ENCODE measurements at places on chromosomes 4 and X. TPM values are rescaled to one million over a fixed set of nuclear protein-coding genes. Genes with fewer than 3 reads are reported as not detected.

- no peak for DNase-seq
These were observed 66.2 kb downstream of the RRAGB start for GRCh38 chrX:55783723-55784122.

DNA sequence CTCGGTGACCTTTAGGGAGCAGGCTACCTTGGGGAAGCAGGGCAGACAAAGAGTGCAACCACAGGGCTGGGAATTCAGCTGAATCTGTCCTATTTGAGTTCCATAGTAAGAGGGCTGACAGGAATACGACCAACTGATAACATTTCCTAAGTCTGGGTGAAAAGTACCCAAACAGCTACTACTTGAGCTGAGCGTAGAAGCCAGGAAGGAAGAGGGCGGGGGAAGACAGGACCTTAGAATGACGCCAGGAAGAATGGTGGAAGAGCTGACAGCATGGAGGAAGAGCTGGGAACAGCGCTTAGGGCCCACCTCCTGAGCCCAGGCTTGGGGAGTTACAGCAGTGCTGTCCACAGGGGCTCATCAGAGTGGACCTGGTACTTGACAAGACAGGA lies 14.4 kb downstream of the MECP2 start:
- no peak for DNase-seq

DNA sequence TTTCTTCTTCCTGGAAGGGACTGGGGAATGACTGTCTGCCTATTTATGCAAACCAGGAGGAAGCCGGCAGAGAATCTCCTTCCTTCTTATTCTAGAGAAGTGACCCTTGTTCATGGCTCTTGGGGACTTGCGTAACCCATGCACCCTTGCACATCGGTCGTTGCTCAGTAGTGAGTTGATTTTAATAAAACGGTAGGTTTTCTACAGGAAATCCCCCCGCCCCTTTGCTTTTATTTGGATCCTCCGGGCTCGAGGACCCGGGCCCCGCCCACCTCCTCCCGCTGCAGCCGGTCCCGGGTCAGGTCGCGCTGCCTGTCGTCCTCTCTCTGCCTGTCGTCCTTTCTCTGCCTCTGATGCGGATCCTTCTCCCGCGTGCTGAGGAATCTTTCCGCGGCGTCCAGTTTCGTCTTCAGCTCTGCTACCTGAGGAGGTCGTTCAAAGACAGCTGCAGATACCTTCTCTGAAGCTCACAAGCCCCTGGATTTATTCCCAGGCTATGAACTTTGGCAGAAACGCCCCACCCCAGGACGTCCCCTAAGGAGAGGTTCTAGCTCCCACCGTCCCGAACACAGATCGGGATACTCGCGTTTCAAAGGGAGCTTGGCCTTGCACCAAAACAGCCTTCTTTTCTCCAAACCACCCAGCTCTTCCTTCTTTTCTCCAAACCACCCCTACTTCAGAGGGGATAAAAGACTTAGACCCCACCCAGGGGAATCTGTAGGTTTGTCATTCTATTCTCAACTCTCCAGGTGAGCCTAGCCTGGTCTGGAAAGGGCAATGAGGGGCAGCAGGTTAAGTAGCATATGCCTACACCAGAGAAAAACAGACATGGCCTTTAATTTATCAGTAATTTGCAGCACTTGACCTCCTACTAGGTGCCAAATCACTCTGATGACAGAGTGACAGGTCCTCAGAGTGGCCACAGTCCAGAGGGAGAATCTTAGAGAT lies 7.0 kb downstream of the TNIP3 start:
- peak; percentile 62 for DNase-seq

- no peak for DNase-seq
These were observed 5.8 kb upstream of the DMP1 start for GRCh38 chr4:87644286-87644685.

DNA sequence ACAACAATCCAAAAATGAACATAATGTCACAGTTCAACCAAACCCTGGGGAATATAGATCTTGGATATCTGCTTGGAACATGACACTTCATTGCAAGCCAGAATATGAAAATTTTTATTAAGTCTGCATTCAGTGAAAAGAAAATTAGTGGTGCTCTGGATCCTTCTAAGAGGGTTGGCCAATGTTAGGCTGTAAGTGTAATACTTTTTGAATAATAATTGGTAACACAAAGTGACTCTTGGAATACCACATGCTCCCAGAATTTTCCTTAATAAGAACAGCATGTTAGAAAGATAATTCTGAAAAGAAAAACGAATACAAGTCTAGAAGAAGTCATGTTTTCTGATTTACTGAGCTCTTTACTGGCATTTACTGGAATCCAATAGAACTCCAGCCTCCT lies 175.8 kb downstream of the RASL11B start:
- DNase-seq, result no peak

DNA sequence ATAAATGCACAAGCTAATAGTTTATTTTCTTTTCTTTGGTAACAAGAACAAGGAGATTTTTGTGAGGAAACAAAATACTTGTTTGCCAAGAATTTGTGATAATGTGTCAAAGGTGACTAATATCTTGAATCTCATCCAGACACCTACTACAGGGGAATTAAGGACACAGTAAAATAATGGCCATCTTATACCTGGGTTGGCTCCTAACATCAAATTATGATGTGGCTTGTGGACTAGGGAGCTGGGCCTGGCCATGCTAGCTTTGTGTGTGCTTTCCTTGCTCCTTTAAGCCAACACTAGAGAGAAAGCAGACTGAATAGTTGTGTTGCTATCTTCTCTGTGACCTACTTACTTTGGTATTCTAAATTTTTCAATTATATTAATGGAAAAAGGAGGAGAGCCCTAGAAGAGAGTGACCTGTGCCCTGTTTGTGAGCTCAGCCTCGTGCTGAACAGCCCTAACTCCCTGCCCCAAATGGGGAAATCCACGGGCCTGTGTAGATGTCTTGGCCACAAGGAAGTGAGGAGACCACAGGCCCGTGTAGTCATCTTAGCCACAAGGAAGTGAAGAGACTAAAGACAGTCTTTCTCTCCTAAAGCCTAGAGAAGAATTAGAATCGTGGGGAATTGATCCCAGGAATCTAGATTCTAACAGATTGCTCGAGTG lies 23.3 kb downstream of the ARHGAP24 start:
- no peak for DNase-seq

COX7B gene
- 432 TPM for total RNA-seq

CSAG3 gene
- not detected for total RNA-seq

GRCh38 chrX:19121898-19122640 lies at the start of gene ADGRG2:
Gene ADGRG2 (minus strand): TSS chrX:19122468. CDS start chrX:19068834, 53,634 bp downstream.
- DNase-seq, result peak; percentile 86

GRCh38 chr4:135949931-135950330 lies 1582.4 kb downstream of the PCDH18 start:
- DNase-seq, result no peak

DNA sequence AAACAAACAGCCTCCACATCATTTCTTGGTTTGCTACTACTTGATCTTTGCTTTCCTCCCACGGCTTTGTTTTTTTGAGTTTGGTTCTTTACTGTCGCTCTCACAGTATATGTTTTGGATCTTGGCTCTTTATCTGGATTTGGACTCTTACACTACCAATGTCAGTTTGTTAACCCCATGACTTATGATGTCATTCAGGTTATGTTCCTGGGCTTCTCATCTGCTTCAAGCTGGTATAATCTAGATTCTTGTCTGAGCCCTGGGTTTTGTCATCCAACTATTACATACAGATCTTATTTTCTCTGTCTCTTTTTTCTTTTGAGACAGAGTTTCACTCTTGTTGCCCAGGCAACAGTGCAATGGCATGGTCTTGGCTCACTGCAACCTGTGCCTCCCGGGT lies 482.9 kb upstream of the TEX13C start:
- no peak for DNase-seq

GRCh38 chrX:584572-584971 lies 46.0 kb upstream of the SHOX start:
- DNase-seq, result no peak

GRCh38 chr4:56048383-56048701 lies 99.6 kb downstream of the CEP135 start:
- DNase-seq, result no peak

DNA sequence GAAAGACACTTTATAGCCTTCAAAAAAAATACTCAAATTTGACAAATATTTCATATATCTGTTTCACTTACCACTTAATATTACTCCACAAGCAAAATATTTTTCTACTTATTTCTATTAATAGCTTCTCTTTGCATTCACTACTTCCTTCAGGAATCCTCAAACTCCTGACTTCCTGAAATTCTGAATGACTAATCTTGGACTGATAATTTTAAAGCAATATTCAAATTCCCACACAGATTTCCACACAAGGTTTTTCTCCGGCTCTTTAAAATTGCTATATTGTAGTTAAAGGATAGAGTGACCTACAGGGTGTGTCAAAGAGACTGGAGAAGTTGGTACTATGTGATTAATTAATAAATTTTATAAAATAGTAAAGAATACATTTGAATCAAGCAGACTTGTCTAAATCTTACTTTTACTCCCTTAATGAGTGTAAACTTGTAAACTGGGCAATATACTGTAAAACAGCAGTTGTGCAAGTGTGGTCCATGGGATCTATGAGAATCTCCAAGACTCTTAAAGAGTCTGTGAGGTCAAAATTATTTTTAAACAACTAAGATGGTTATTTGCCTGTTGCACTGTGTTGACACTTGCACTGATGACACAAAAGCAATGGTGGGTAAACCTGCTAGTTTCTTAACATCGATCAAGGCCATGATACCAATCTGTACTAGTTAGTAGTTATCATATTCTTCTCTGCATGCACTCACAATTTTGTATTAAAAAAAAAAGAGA lies 44.5 kb downstream of the ANKRD17 start:
- no peak for DNase-seq

Measured in A673 (cell line).